Left lung (tissue), 14 donors: ENCODE measurements at places on chromosomes 12 and 14. TPM values are rescaled to one million over a fixed set of nuclear protein-coding genes. Genes with fewer than 3 reads are reported as not detected.
A peak's percentile ranks its signal among the peaks of the same experiment; 100 is the strongest.

DNA sequence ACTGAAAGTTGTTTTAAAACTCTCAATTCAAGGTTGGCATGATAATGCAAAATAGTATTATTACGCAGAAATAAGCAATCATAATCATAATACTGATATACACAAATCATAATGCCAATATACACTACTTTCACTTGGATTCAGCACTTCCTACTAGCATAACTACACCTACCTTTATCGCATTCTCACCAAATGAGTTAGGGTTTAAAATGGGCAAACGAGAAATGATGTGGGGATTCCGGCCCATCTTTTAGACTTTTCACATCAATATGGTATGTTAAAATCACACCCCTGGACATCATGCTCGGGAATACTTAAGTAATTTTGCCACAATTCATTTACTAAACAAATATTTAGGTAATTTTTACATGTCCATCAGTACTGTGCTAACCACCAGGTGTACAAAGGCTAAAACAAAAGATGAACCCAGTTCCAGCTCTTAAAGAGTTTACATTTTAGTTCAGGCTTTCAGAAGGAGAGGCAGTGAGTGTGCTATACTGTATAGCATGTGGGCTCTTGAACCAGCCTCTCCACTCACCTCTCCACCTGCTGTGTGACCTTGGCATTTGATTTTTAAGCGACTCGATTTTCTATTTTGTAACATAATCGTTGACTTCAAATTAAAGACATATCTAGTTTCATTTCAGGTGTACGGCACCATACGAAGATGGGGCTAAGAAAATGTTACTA is 1.1 kb upstream of the USP15 start:
- H3K4me1 ChIP-seq, result peaks cover 18% of the 10 kb centered on the region
- DNase-seq, result peak; percentile 21
- no peaks in the 10 kb centered on the region for H3K36me3 ChIP-seq

DNA sequence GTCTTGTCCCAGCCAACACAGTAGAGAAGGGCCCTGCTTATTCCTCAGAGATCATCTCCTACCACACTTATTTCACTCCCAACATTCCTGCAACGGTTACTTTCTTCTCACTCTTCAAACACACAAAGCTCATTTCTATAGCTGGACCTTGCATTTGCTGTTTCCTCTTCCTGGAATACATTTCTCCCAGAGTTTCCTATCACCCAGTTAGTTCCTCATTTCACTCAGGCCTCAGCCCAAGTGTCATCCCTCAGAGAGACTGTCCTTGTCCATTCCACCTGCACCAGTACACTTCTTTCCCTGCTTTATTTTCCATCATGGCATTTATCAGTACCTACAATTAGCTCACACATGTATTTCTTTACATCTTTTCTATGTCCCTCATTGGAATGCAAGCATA is 14.7 kb upstream of the STK38L start:
- DNase-seq, result no peak
- peak overlapping the region; percentile 34 for H3K27ac ChIP-seq
- H3K4me3 ChIP-seq, result no peak overlapping the region
- H3K4me1 ChIP-seq, result peaks cover 24% of the 10 kb centered on the region

DNA sequence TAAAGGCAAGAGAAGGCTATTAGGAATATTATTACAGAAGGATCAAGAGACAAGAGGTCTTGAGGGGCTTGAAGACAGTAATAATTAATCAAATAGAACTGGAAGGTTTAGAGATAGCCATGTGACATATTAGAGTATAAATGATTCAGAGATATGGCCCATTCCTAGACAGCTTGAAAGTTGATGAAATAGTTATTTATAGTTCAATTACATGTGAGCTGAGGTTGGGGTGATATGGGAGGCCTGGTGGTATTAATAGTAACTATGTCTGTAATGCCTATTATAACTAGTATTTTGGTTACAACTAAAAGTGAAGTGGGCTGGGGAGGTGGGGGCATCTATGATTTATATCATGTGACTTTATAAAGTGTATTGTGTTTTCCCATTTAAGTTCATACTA is 14.1 kb upstream of the MIS18BP1 start:
- no peaks in the 10 kb centered on the region for H3K27me3 ChIP-seq
- H3K4me1 ChIP-seq, result no peaks in the 10 kb centered on the region
- no peaks in the 10 kb centered on the region for H3K36me3 ChIP-seq
- no peak overlapping the region for H3K4me3 ChIP-seq

- peaks cover 24% of the 10 kb centered on the region for H3K27me3 ChIP-seq
- no peaks in the 10 kb centered on the region for H3K4me1 ChIP-seq
- no peak for DNase-seq
- H3K4me3 ChIP-seq, result no peak overlapping the region
- no peaks in the 10 kb centered on the region for H3K36me3 ChIP-seq
- H3K27ac ChIP-seq, result no peak overlapping the region
Observed at GRCh38 chr14:100902295-100903133, 1.0 kb downstream of the RTL1 start.

DNA sequence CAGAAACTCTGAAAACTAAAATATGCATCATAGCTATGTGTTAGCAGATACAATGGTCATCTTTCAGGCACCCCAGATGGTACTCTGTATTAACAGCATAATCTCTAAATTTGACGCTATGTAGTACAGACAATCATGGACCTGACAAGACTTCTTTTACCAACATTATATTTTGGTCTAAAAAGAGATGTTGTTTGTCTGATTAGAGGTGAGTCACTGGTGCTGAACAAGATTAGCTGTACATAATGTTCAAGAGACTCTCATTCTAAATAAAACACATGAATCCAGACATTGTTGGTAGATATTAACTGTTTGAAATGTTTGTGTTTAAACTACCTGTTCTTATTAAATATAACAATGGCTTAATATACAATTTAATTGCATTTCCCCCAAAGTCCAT is 146.4 kb upstream of the LMNTD1 start:
- no peaks in the 10 kb centered on the region for H3K27me3 ChIP-seq
- H3K4me1 ChIP-seq, result no peaks in the 10 kb centered on the region
- no peak overlapping the region for H3K4me3 ChIP-seq
- DNase-seq, result no peak

GRCh38 chr14:20472536-20473169 is 3.4 kb downstream of the PNP start:
- H3K4me1 ChIP-seq, result peaks cover 53% of the 10 kb centered on the region
- no peaks in the 10 kb centered on the region for H3K27me3 ChIP-seq
- no peak for DNase-seq
- H3K4me3 ChIP-seq, result no peak overlapping the region
- no peak overlapping the region for H3K27ac ChIP-seq

MMP14 gene
- total RNA-seq, result 225 TPM

RPS6KL1 gene
- 6.7 TPM for total RNA-seq

- no peaks in the 10 kb centered on the region for H3K27me3 ChIP-seq
- no peak overlapping the region for H3K27ac ChIP-seq
- H3K4me1 ChIP-seq, result no peaks in the 10 kb centered on the region
- no peak overlapping the region for H3K4me3 ChIP-seq
- no peak for DNase-seq
Observed at GRCh38 chr12:126432780-126433179, 1367.5 kb downstream of the AACS start.

GRCh38 chr14:63472986-63473788 is 70.0 kb downstream of the PPP2R5E start:
- no peak for DNase-seq
- H3K36me3 ChIP-seq, result no peaks in the 10 kb centered on the region
- no peaks in the 10 kb centered on the region for H3K27me3 ChIP-seq

- DNase-seq, result no peak
- H3K4me3 ChIP-seq, result peak overlapping the region; percentile 81
- peaks cover 78% of the 10 kb centered on the region for H3K4me1 ChIP-seq
Observed at GRCh38 chr14:103562179-103562428, 353 bp downstream of the BAG5 start.

TECPR2 gene
- total RNA-seq, result 30.1 TPM

GRCh38 chr14:100731846-100732765 is 5.4 kb downstream of the DLK1 start:
- H3K36me3 ChIP-seq, result no peaks in the 10 kb centered on the region
- H3K27me3 ChIP-seq, result peaks cover 65% of the 10 kb centered on the region
- H3K4me1 ChIP-seq, result no peaks in the 10 kb centered on the region
- no peak overlapping the region for H3K4me3 ChIP-seq

DNA sequence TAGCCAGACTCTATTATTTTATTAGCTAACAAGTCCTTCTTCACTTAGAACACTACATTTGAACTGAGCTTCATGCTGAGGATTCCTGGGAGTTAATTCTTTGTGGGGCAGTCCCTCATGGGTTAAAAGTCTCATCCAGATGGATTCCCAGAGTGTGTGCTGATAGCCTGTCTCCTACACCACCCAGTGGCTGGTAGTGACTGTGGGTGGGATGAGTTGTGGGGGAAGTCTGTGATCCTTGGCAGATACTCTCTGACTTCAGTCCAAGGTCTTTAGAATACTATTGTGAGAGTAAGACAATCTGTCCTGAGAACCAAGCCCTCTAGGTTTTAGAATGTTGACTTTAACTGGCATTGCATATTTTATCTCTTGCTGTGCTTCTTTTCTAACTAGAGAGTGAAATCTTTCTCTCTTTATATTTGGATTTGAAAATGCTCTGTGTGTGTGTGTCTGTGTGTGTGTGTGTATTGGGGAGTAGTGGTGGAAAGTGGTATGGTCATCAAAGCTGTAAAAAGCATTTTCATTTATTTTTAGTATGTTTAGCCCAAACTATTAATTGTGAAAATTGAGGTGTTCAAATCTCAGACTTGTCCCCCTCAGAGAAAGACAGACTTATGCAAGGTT is 37.3 kb downstream of the AKAP6 start:
- H3K4me1 ChIP-seq, result no peaks in the 10 kb centered on the region
- no peak overlapping the region for H3K27ac ChIP-seq
- no peaks in the 10 kb centered on the region for H3K27me3 ChIP-seq
- no peak overlapping the region for H3K4me3 ChIP-seq

GRCh38 chr14:68380329-68380741 is 412.5 kb downstream of the ZFP36L1 start:
- H3K4me1 ChIP-seq, result peaks cover 66% of the 10 kb centered on the region
- no peak for DNase-seq
- no peak overlapping the region for H3K4me3 ChIP-seq
- H3K27ac ChIP-seq, result peak overlapping the region; percentile 79
- no peaks in the 10 kb centered on the region for H3K27me3 ChIP-seq

DNA sequence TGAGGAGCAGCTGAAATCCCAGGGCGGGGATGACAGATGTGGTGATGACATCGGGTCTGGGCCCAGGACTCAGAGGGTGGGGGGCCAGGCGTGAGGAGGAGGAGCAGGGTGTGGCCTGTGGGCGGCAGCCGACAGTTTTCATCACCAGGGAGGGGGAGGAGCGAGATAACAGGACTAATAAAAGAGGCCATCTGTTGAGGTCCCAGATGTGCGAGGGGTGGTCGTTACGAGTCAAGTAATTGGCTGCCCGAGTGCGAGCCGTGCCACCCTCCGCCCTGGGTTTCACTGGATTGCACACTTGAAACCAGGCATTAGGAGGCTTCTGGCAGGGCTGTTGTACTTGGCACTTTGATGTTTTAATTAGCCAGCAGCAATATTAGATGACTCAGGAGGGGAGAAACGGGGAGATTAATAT is 67.2 kb downstream of the NOS1 start:
- H3K36me3 ChIP-seq, result no peaks in the 10 kb centered on the region
- H3K27me3 ChIP-seq, result no peaks in the 10 kb centered on the region
- DNase-seq, result no peak
- no peak overlapping the region for H3K4me3 ChIP-seq
- no peak overlapping the region for H3K27ac ChIP-seq
- H3K4me1 ChIP-seq, result no peaks in the 10 kb centered on the region

DNA sequence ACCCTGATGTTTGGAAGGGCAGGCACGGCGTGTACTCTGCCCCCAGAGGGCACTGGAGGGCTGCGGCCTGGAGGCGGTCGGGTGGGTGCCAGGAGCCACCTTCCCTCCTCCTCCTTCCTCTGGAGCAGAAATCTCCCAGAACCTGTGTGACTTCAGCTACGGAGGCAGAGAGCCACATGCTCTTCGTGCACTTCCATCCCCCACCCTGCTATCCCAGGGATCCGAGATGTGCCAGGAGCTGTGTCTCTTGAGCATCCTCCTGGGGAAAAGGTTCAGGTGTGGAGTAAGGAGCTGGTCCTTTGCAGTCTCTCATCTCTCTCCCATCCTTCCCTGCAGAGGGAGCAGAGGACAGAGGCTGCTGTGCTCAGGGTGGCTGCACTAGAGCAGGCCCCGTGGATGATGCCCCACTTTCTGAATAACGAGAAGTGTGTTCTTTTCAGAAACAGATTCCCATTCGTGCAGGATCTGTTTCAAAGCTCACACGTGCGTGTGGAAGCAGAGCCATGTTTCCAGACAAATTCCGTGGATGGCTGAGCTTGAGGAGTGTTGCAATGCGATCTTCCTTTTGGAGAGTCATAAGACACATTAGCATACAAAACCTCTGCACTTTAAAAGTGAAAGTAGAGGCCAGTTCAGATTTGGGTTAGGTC is 162.9 kb downstream of the ADGRD1 start:
- H3K4me3 ChIP-seq, result no peak overlapping the region
- no peak overlapping the region for H3K27ac ChIP-seq
- DNase-seq, result peak; percentile 19

DNA sequence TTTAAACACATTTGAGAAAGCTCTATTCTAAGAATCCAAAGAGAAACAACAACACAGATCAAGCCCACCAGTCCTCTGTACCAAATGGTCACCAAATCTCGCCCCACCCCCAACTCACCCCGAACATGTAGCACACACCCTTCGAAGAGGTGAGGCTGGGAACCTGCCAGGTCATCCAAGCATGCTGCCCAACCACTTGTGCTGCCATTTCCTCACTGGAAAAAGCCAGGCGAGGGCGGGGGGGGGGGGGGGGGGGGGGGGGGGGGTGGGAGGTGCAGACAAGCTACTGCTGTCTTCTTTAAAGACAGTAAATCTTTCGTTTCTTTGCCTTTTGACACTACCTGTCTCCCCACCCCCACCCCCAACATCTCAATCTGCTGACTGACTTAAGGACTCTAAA is 59.9 kb downstream of the SETD3 start:
- H3K27ac ChIP-seq, result no peak overlapping the region
- no peak overlapping the region for H3K4me3 ChIP-seq

DNA sequence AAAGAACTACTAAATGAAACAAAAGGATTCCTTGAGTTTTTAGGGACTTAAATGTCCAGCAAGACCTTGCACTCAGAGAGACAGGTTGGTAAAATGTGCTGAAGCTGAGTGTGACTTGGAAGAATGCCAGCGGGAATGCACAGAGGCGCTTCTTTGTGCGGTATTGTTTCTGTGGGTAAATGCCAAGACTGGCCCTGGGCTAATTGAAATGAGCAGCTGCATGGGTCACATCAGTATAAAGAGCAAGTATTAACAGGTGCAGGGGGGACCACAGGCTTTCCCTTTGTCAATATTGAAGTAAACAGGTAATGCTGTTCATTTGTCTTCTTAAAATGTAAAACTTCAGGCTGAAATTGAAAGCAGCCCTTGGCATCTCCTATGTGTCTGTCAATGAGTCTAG is 74.3 kb downstream of the LMO3 start:
- H3K4me1 ChIP-seq, result no peaks in the 10 kb centered on the region
- H3K36me3 ChIP-seq, result no peaks in the 10 kb centered on the region
- peak; percentile 3 for DNase-seq

DNA sequence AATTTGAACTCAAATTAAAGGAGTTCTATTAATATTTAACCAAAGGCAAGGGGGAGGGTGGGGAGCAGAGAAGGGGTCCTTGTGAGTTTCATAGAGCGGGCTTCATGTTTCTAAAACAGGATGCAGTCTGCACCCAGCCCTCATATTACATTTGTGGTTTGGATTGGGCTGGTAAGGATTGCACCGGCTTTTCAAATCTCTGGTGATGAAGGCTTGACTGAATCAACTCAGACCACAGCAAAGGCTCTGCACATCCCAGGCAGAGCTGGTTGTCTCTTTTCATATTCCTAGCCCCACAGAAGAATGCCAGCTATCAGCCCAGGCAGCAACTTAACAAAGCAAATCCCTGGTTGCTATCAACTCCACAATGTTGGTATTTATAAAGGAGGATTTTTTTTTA is 1221.4 kb downstream of the VRK1 start:
- no peaks in the 10 kb centered on the region for H3K36me3 ChIP-seq
- no peak overlapping the region for H3K27ac ChIP-seq
- H3K27me3 ChIP-seq, result no peaks in the 10 kb centered on the region
